ENCODE measurements at places on chromosomes 5 and 9. TPM values are rescaled to one million over a fixed set of nuclear protein-coding genes. Genes with fewer than 3 reads are reported as not detected.

Gene TMOD1
- 0.04 TPM for polyA plus RNA-seq

Gene OTP
- polyA plus RNA-seq: not detected

Gene CCDC112
- 0.78 TPM for polyA plus RNA-seq

Gene GFM2
- polyA plus RNA-seq: 20.4 TPM

Gene DMRT3
- polyA plus RNA-seq: not detected

Gene GFI1B
- polyA plus RNA-seq: 0.15 TPM

Gene FAM151B
- polyA plus RNA-seq: 0.54 TPM

Gene SLC36A2
- not detected for polyA plus RNA-seq

Gene ARSI
- 4.2 TPM for polyA plus RNA-seq

Gene INSL4
- polyA plus RNA-seq: not detected

Gene CEL
- polyA plus RNA-seq: 0.81 TPM

Gene ZNF462
- polyA plus RNA-seq: not detected

Gene ZNF484
- 0.96 TPM for polyA plus RNA-seq

Gene PCDHGB4
- polyA plus RNA-seq: 1.7 TPM

Gene IFNK
- polyA plus RNA-seq: not detected

Gene KIF24
- 1.1 TPM for polyA plus RNA-seq

Gene SYK
- not detected for polyA plus RNA-seq

Gene IFNA13
- polyA plus RNA-seq: not detected

Gene TPPP
- 0.07 TPM for polyA plus RNA-seq

Gene HSPB3
- not detected for polyA plus RNA-seq

Gene ROR2
- polyA plus RNA-seq: not detected

Gene BTNL8
- not detected for polyA plus RNA-seq

Gene N4BP3
- polyA plus RNA-seq: 0.17 TPM

Gene C9orf72
- 5.2 TPM for polyA plus RNA-seq

Data from HepG2 (cell line).